ENCODE measurements at places on chromosomes 3 and 15.

- no peak for DNase-seq
Measured at GRCh38 chr3:133835418-133835743, 29.8 kb downstream of the SRPRB start.

- DNase-seq: no peak
Measured at GRCh38 chr15:77001351-77001750, 6.4 kb downstream of the PSTPIP1 start.

- no peak for DNase-seq
Measured at GRCh38 chr3:191523148-191523547, 62.2 kb downstream of the PYDC2 start.

- peak; percentile 62 for DNase-seq
Measured at GRCh38 chr3:112632596-112632995, 8.3 kb downstream of the CCDC80 start.

GRCh38 chr15:89971592-89971997, 29.5 kb upstream of the ZNF710 start:
- DNase-seq: peak; percentile 27

- no peak for DNase-seq
Measured at GRCh38 chr15:44315126-44315525, 26.6 kb downstream of the GOLM2 start.

GRCh38 chr3:100891033-100891432, 102.2 kb downstream of the ABI3BP start:
- DNase-seq: peak; percentile 65

DNA sequence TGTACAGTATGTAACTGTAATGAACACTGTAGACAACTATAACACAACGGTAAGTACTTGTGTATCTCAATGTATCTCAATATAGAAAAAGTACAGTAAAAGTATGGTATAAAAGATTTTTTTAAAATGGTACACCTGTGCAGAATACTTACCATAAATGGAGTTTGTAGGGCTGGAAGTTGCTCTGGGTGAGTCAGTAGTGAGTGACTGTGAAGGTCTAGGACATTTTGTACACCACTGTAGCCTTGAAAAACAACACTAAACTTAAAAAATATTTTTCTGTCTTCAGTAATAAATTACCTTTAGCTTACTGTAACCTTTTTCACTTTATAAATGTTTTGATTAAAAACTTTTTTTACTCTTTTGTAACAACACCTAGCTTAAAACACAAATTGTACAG, 142.9 kb downstream of the ATG7 start:
- DNase-seq: peak; percentile 17

GRCh38 chr3:155682426-155683343, 62.2 kb downstream of the PLCH1 start:
- DNase-seq: no peak

GRCh38 chr15:90986790-90987507, 7.4 kb downstream of the PRC1 start:
- DNase-seq: no peak

- DNase-seq: no peak
Measured at GRCh38 chr3:62370112-62370857, 3.1 kb downstream of the FEZF2 start.

DNA sequence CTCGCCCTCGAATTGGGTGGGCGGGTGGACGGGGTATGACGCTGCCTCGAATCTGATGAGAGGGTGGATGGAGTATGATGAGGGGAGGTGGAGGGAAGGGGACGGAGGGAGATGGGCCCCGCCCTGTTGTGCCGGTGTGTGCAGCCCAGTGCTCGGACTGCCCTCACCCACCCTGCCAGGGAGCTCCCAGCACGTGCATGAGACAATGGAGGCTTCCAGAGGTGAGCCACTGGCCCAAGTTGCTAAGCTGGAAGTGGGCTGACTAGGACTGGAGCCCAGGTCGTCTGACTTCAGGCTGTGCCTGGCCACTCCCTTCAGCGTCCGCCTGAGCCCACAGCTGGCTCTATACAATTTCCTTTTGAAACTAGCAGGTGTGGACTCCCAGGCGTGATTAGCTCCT, 47.0 kb upstream of the CTSH start:
- no peak for DNase-seq

GRCh38 chr15:70196372-70197316, 98.9 kb upstream of the TLE3 start:
- peak; percentile 93 for DNase-seq

DNA sequence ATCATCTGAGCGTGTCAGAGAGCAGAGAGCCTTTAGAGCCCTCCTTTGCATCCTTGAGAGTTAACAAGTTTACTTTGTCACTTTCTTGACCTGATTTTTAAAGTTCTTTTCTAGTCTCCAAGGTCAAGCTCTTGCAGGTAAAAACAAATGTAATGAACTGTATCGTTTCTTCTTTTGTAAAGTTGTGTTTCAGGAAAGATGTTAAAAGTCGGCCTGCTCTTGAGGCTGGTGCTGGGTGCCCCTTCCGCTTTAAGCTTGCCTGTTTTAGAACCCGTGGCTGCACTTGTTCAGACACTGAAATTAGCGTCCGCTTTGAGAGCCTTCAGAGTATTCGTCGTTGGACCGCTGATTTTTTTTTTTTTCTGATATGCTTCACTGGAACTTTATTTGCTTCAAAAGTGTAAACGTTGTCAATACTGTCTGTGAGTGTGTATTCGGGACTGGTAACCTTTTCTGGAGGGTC, 52.6 kb upstream of the ULK4 start:
- DNase-seq: peak; percentile 39

DNA sequence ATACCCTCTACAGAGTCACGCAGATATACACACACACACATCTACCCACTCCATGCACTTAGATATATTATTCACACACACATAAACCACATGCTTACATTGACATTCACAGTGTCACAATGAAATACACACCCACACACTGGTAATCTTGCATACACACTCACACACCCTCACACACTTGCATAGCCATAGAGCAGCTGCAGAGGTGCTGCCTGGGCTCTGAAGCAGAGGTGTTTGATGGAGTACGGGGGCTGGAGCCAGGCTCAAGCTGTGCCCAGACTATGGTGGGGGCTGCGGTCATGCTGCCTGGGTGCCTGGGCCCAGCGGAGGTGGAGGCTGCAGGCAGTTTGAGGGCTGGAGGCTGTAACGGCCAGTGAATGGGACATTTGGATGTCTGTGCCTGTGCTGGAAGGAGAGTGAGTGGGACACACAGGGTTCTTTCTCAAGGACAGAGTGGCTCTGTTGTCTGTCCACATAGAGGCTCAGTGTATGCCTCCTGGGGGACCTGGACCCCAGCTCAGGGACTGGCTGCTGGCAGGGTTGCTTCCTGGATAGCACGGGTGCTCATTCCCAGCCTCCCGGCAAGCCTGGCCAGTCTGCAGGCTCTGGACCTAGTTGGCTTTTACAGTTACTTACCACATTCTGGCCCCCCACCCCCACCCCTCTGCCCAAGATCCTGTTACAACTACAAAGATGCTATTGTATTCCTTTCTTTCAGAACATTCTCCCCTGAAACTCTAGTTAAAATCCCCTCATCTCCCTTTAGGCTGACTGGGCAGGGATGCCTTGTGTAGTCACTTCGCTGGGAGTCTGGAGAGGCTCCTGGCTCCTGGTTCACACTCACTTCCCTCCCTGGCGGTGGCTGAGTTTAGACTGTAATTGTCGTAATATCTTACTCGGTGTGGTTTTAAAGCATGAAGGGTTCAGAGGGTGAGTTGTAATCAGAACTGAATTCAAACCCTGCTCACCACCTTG, 12.5 kb downstream of the GASK1A start:
- DNase-seq: no peak

Measured in astrocyte of the spinal cord (primary cell).